ENCODE measurements at places on chromosomes 7 and 10.

DNA sequence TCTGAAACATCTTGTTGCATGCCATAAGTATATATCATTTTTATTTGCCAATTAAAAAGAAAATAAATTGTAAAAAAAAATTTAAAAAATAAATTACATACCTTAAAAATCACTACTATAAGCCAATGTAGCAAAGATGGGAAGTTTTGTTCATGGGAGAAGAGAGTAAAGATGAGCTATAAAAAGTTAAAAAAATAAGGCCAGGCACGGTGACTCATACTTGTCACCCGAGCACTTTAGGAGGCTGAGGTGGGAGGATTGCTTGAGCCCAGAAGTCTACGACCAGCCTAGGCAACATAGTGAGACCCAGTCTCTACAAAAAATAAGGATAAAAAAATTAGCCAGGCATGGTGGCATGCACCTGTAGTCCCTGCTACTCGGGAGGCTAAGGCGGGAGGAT lies 8.4 kb upstream of the STK32C start:
- no peak for DNase-seq

GRCh38 chr10:14429043-14429700 lies 98.4 kb upstream of the FRMD4A start:
- no peak for DNase-seq

- DNase-seq: no peak
These were observed 51.2 kb downstream of the PDK4 start for GRCh38 chr7:95545007-95545615.

DNA sequence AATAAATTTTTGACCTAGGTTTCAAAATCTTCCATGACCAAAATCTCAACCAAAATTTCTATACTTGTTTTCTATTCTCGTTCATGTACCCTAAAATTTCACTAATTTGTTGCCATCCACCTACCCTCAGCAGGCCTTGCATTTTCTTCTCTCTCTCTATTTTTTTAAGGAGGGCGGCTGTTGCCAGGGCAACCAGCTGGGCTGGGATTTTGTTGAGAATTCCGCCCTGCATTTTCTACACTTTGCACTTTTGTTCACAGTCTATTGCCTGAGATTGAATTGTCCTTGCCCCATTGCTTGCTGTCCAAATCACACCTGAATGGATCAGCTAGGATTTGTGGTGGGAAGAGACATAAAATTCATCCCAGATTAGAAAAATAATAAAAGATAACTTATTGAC lies 657.5 kb upstream of the NRP1 start:
- DNase-seq: no peak

GRCh38 chr7:122304996-122305421 lies 459 bp upstream of the FEZF1 start:
- DNase-seq: no peak

DNA sequence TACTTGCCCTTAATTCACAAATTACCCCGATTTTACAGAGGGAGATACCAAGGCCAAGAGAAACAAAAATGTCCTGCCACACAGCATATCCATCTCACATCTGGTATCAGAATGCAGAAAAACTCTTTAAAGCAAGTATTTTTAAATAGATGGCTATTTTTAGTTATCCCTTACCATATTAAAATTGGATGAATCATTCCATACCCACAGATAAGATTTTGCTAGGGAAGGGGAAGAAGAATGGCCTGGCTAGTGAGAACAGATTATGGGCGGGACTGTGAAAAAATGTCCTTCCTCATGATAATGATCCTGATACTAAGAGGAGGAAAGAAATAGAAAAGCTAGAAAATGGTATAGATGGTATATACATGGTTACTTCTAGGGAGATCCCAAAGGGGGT lies 80.6 kb upstream of the GATAD1 start:
- no peak for DNase-seq

All from activated CD4-positive, alpha-beta T cell treated with anti-CD3 and anti-CD28 coated beads, Interleukin-10, Interleukin-2, amounts not matched to agents 100 ng/mL and 50 ng/mL, durations not matched to agents 16 hours and 8 hours (primary cell).